ENCODE measurements at places on chromosomes 1 and 21.

- no peak for DNase-seq
These were observed 662.5 kb upstream of the USP24 start for GRCh38 chr1:55877437-55878232.

GRCh38 chr1:199741586-199741985, 285.9 kb upstream of the NR5A2 start:
- DNase-seq: no peak

- no peak for DNase-seq
These were observed 14.6 kb upstream of the CAMSAP2 start for GRCh38 chr1:200724064-200724463.

DNA sequence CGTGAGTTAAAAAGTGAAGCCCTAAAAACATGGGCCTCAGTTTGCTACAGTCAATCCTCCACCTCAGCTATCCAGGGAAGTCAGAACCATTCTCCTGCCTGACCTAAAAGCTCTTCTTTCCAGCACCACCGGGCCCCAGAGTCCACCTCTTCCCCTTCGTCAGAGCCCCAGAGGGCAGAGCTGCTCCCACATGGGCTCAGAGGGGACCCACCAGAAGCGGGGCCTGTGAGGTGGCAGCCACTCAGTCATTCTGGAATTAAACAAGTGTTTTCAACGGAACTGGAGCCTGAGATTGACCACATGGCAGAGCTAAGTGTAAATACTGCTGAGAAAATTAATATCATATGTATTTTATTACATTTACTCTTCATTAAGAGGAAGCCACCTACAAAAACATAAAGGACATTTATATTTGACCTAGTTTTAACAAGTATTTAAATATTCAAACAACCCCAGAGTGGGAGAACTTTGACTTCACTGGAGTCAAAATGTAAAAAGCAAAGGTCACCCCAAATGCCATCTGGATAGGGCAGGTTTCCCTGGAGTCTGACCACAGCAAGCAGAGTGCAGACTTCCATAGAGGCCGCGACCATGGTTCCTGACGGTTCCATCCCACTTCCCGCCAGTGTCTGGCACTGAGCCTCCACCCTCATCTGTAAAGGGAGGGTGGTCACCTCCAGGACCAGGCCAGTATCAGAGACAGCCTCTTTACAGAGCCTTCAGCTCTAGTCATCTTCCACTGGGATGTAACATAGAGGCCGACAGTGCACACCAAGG, 1.8 kb downstream of the SUMO3 start:
- no peak for DNase-seq

- DNase-seq: no peak
These were observed 32.7 kb downstream of the TUT4 start for GRCh38 chr1:52520148-52520547.

GRCh38 chr1:21503706-21504377, 5.4 kb upstream of the ALPL start:
- no peak for DNase-seq

GRCh38 chr1:45995298-45995697, 137.1 kb downstream of the PIK3R3 start:
- no peak for DNase-seq

- DNase-seq: no peak
These were observed 45.8 kb downstream of the RPRD2 start for GRCh38 chr1:150409504-150410362.

- DNase-seq: no peak
These were observed 7.5 kb upstream of the EVI5 start for GRCh38 chr1:92792340-92792782.

DNA sequence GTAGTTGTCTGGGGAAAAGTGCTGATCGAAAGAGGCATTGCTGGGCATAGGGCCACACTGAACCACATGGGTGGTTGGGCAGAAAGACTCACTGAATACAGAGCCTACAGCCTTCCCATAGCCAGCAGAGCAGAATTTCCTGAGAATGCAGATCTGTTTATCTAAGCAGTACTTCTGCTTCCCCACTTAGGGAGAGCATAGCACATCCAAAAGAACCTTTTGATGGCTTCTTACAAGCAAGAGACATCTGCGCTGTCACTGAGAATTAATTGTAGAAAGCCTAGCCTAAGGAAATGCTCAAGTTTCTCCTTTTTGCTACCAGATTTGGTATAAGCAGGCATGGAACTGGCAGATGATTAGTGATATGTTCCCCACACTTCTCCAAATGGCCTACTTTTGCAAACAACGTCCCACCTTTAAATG, 13.0 kb upstream of the KLHDC8A start:
- DNase-seq: no peak

GRCh38 chr1:147897029-147897752, 5.4 kb upstream of the GJA8 start:
- DNase-seq: no peak

- DNase-seq: no peak
These were observed 98.8 kb downstream of the ZNF644 start for GRCh38 chr1:90922996-90923395.

DNA sequence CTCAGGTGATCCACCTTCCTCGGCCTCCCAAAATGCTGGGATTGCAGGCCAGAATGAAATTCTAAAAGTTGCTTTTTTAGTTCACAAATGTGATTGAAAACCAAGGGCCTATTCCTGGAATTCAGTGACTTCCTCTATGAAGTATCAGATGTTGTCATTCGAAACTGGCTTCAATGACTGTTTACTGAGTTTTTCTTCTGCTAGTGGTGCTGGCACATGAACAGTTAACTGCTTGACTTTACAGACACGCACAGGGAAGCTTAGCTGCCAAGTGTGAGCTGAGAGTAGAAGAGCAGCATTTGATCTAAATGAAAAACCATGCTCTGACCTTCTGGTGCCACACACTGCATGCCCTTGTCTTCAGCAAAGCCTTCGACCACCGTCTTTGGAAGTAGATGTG, 32.8 kb upstream of the AJAP1 start:
- DNase-seq: no peak

- no peak for DNase-seq
These were observed 86.8 kb downstream of the TGFBR3 start for GRCh38 chr1:91799159-91799558.

DNA sequence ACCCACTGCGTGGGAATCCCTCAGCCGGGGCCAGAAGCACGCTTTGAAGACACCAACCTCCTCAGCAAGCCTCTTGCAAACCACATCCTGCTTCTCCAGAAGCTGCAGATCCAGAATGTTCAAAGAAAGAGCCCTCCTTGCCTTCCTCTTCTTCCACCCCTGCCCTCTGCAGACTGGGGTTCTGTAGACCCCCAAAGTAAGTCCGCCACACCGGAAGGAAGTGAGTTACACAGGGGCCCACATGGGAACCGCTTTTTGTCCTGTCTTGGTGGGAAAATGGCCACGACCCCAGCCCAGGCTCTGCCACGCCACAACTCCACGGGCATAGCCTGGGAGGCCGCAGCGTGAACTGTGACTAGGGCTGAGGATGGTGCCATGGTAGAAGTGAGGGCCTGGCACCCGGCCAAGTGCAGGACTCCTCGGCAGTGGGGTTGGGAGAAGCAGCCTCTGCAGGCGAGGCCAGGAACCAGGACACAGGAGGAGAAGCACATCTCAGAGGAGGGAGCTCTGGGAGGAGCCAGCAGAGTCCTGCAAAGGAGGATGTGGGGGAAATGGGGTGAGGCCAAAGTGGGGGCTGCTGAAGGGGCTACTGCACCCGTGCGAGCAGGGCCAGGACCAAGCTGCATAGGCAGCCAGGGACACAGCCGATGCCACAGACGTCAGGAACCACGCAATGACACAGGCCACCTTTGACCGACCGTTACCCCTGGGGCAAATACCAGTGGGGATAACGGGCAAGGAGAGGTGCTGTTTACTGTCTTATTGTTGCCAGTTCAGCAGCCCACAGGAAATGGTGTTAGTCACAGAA, 30.9 kb downstream of the PDE9A start:
- DNase-seq: no peak

DNA sequence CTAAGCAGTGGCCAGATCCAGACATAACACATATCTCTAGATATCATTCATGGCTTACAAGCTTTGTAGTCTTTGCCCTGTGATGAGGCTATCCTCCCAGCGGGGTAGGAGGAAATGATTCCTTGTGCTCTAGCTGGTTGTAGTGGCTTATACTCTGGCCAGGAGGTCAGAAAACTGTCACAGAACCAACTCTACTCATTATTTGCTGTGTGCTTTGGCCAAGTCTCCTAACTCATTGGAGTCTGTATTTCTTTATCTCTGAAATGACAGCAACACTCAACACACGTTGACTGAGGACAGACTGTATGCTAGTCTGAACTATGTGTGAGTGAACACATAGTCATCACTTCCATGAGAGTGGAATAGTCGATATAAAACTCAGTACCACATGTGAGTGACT, 116.7 kb upstream of the F3 start:
- no peak for DNase-seq

DNA sequence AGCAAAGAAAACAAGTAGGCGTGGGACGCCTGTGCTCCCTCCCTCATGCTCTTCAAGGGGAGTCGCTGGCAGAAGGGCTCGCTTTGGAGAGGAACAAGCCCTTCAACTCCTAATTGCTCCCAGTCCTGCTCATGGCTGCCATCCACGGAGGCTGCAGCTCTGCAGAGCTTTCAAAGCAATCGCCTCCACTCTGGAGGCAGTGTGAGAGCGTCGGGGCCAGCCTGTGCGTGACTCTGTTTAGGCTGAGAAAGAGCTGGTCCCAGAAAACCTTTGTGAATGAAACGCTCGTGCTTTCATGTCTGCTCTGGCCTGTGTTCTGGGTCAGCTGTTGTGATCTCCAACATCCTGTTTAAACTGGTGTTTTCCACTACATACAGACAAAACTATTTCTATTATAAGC, 23.9 kb upstream of the RUNX1 start:
- DNase-seq: no peak

GRCh38 chr1:234746798-234747196, 136.8 kb upstream of the IRF2BP2 start:
- DNase-seq: no peak

- no peak for DNase-seq
These were observed 11.7 kb upstream of the SMG7 start for GRCh38 chr1:183460596-183460995.

DNA sequence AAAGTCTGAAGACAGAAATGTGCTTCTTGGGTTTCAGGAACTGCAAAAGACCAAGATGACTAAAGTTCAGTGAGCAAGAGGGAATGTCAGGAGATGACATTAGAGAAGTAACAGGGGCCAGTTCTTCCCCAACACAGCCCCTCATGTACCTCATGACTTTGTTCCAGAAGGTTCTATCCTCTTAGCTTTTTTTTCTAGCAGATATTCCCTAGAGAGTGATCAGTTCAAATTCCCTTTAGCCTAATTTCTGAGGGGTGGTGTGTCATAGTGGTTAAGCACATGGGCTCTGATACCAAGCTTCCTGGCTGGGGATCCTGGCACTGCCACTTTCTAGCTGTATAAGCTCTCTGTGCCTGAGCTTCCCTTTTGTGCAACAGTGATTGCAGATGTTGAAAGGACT, 108.0 kb downstream of the LBR start:
- no peak for DNase-seq

GRCh38 chr1:108042610-108043009, 77.6 kb upstream of the VAV3 start:
- no peak for DNase-seq

- DNase-seq: no peak
These were observed 186.4 kb downstream of the MRPL39 start for GRCh38 chr21:25420831-25421230.

GRCh38 chr1:23091545-23091944, 72.3 kb downstream of the KDM1A start:
- no peak for DNase-seq

All from stimulated activated CD8-positive, alpha-beta memory T cell treated with anti-CD3 and anti-CD28 coated beads, Interleukin-7, amount 100 ng/mL, for 4 hours (primary cell).